ENCODE measurements at places on chromosomes 16 and 17.

DNA sequence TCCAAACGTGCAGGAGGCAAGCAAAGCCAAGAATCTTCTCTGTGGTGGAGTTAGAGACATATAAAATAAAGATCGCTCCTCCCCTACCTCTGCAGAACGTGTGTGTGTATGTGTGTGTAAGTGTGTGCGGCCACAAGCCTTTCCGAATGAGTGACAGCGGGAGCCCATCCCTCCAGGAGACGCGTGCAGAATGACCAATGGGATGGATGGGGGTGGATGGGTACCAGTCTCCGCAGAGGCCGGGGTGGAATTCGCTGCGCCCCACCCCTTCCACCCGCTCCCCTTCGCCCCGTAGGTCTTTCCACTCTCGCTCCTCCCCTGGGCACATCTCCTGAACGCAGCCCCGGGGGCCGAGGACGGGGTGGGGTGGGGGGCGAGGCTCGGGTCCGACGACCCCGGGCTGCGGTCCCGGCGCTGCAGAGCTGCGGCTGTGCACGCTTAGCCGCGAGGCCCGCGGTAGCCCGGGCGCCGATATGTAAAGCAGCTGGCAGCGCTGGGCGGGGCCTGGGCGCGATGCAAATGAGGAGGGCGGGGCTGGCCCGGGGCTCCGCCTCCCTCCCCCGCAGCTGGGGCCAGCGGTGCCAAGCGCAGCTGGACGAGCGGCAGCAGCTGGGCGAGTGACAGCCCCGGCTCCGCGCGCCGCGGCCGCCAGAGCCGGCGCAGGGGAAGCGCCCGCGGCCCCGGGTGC, at the start of gene PRKCB:
Gene PRKCB, plus strand, starts transcription at position 594 of the 688 bp plus-strand sequence.
- peak; percentile 90 for DNase-seq

GRCh38 chr16:31461201-31461920, 2.1 kb downstream of the ARMC5 start:
- DNase-seq = no peak

DNA sequence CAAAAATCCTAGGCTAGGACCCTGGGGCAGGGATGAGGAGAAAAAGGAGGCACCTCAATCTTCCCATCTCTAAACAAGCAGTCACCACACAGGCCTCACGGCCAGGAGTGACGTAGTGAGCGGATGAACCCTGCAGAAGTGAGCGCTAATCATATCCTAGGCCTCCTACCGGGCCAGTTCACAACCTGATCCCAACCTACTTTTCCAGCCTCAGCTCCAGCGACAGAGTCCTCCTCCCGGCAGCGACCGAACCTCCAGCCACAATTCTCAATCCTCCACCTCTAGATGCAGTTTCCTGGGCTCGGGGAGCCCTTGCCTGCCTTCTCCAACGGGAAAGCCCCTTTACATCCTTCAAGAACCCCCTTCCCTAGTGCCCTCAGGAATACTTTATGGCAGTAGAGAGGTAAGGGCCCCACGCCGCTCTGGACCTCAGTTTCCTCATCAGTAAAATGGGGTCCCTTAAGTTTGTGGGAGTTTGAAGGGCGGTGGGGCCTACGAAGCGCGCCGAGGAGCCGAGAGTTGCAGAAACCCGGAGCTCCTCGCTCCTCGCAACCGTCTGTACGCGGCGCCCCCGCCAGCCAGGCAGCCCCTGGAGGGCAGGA, 1.4 kb downstream of the ZNF668 start:
- peak; percentile 24 for DNase-seq

DNA sequence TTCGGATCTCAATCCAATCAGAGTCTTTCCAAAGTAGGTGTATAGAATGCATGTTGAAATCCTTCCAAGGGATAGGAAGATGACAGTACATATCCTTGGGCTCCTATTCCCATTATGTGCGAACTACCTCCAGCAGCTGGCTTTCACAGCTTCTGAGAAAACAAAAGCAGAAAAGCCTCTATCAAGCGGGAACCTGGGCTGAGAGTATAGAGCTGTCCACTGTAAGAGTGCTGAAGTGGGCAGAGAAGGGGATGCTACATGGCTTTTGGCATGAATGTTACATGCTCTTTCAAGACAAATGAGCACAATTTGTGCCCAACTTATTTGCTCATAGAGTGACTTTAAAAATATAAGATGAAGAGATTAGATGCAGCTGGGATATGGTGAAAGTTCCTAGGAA, 993.5 kb downstream of the CDH8 start:
- DNase-seq = peak; percentile 48

GRCh38 chr16:606656-607307, 16.9 kb downstream of the RAB40C start:
- DNase-seq = no peak

GRCh38 chr17:10631048-10631700, 25.9 kb downstream of the MYH3 start:
- no peak for DNase-seq

- DNase-seq = no peak
These were observed 820.7 kb downstream of the KCNJ18 start for GRCh38 chr17:22512997-22513538.

- DNase-seq = no peak
These were observed 11.5 kb downstream of the DEXI start for GRCh38 chr16:10930755-10931093.

GRCh38 chr17:75561927-75562603, 25.5 kb upstream of the MYO15B start:
- DNase-seq = no peak

DNA sequence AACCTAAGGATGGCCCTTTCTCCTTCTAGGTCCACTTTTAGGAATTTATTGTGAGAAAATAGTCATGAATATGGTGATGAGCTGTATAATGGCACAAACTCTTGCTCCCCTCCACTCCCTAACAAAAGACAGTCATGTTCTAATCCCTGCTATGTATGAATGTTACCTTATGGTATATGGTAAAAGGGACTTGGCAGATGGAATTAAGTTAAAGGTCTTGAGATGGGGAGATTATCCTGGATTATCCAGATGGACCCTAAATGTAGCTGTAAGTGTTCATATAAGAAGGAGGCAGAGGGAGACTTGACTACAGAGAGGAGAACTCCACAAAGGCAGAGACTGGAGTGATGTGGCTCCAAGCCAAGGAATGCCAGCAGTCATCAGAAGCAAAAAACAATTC, 296.1 kb downstream of the SOX9 start:
- no peak for DNase-seq

DNA sequence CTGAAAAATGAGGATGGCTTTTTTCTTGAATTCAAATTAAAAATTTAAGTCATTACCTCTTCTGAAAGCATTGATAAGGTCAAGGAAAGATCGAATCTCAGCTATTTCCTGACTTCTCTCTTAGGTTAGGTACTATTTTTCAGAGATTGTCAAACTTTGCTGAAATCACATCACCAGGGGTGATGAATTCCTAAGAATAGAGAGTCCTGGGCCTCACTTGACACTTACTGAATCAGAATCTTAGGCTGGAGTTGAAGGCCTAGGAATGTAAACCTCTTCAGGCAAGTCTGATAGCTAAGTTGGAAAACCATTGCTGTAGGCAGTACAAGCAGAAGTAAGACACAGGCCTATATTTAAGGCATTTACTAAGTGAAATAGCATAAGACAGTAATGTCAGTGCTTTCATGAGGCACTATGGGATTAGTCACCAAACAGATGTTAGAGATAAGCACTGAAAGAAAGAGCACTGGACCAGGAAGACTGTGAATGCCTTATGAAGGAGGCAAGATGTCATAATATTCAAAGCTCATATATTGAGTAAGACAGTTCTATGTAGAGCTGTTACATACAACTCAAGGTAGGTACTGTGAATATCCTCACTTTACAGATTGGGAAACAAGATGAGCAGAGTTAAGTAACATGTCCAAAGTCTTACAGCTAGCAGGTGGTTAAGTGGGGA, 21.5 kb downstream of the DCAF7 start:
- DNase-seq = no peak

DNA sequence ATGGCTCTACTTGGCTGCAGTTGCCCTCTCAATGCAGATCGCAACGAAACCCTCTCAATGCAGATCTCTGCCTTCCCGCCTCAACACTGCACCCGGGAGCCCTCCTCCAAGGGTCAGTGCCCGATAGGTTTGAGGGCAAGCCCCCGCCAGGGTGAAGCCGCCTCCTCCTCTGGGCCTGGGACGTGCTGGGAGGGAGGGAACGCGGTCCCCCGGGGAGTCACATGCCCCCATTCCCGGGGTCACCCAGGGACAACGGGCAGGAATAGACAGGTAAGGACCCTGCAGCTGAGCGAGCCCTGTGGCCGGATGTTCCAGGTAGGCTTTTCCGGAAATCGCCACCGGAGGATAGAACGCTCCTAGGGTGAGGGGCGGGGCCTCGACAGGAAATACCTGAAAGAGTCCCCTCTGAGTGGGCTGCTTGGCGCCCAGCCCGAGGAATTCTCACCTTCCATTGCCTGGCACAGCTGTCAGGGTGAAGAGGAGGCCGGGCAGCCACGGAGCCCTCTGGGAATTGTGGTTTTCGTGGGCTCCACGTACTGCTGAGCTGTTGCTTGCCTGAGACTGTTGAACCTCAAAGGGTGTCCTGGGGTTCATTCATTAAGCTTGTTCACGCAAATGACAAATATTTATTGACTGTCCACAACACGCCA, 12.8 kb downstream of the ZNF174 start:
- no peak for DNase-seq

- no peak for DNase-seq
These were observed 23.3 kb downstream of the SEC14L5 start for GRCh38 chr16:4981473-4981872.

DNA sequence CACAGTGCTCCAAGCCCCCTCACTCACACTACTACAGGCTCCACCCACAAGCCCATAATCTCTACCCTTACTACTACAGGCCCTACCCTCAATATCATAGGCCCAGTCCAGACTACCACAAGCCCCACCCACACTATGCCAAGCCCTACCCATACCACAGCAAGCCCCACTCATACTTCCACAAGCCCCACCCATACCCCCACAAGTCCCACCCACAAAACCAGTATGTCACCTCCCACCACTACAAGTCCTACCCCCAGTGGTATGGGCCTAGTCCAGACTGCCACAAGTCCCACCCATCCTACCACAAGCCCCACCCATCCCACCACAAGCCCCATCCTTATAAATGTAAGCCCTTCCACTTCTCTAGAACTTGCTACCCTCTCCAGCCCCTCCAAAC, 13.8 kb downstream of the RIPOR1 start:
- DNase-seq = no peak

DNA sequence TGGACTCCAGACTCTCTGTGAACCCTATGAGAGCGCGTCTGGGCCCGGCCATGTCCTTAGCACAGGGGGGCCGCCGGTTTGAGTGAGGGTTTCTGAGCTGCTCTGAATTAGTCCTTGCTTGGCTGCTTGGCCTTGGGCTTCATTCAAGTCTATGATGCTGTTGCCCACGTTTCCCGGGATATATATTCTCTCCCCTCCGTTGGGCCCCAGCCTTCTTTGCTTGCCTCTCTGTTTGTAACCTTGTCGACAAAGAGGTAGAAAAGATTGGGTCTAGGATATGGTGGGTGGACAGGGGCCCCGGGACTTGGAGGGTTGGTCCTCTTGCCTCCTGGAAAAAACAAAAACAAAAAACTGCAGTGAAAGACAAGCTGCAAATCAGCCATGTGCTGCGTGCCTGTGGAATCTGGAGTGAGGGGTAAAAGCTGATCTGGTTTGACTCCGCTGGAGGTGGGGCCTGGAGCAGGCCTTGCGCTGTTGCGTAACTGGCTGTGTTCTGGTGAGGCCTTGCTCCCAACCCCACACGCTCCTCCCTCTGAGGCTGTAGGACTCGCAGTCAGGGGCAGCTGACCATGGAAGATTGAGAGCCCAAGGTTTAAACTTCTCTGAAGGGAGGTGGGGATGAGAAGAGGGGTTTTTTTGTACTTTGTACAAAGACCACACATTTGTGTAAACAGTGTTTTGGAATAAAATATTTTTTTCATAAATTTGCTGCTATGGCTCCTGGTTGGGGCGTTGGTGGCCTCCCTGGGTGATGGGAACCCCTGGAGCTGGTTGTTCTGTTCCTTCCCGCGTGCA, 23.1 kb downstream of the STAT5A start:
- DNase-seq = no peak

GRCh38 chr16:49599281-49599680, 225.7 kb downstream of the C16orf78 start:
- no peak for DNase-seq

- DNase-seq = no peak
These were observed 27.1 kb upstream of the GPRC5C start for GRCh38 chr17:74404789-74405188.

DNA sequence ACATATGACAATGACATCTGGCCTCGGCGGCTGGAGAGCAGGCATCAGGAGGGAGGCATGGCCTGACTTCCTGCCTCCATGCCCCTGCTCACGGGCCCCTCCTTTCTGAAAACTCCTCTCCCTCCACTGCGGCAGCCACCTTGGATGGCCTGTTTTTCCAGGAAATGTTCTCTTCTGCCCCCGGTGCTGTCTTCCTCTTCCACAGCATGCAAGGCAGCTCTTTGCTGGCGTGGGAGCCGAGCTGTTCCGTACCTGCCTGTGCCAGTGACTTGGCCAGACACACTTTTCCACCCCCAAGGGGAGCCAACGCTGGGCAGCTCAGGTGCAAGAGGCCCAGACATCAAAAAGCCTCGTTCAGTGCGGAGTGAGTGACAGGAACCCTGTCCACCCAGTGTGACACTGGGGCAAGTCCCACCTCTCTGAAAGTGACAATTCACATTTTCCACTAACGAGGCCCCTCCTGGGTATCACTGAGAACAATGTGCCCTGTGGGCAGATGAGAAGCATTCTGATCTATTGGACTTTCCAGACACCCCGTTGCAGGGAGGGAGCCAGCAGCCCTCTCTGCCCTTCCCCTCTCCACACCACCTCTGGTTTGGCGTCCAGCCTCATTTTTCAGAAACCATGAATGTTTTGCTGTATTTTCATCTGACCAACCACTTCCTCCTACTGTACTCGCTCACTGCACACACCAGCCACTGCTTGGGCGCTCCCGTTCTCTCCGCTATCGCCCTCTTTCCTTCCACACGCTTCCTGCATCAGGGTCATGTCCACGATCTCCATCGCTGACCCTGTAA, 31.2 kb downstream of the NSMCE1 start:
- DNase-seq = no peak

GRCh38 chr16:2077696-2078095, 29.9 kb downstream of the TSC2 start:
- no peak for DNase-seq

GRCh38 chr16:50709980-50710379, 16.6 kb downstream of the NOD2 start:
- DNase-seq = no peak
